Glomerular endothelial cell (primary cell): ENCODE measurements at places on chromosomes 5 and 9.

DNA sequence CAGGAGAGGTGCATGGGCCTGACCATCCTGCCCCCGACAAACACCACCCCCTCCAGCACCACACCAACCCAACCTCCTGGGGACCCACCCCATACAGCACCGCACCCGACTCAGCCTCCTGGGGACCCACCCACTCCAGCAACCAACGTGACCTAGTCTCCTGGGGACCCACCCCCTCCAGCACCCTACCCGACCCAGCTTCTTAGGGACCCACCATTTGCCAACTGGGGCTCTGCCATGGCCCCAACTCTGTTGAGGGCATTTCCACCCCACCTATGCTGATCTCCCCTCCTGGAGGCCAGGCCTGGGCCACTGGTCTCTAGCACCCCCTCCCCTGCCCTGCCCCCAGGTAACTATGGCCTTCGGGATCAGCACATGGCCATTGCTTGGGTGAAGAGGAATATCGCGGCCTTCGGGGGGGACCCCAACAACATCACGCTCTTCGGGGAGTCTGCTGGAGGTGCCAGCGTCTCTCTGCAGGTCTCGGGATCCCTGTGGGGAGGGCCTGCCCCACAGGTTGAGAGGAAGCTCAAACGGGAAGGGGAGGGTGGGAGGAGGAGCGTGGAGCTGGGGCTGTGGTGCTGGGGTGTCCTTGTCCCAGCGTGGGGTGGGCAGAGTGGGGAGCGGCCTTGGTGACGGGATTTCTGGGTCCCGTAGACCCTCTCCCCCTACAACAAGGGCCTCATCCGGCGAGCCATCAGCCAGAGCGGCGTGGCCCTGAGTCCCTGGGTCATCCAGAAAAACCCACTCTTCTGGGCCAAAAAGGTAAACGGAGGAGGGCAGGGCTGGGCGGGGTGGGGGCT, 4.6 kb downstream of the CEL start:
- no peak for DNase-seq

GRCh38 chr5:143781993-143782520, 29.9 kb upstream of the HMHB1 start:
- DNase-seq, result no peak

- DNase-seq, result no peak
Observed at GRCh38 chr9:134575901-134576176, 65.8 kb upstream of the COL5A1 start.

DNA sequence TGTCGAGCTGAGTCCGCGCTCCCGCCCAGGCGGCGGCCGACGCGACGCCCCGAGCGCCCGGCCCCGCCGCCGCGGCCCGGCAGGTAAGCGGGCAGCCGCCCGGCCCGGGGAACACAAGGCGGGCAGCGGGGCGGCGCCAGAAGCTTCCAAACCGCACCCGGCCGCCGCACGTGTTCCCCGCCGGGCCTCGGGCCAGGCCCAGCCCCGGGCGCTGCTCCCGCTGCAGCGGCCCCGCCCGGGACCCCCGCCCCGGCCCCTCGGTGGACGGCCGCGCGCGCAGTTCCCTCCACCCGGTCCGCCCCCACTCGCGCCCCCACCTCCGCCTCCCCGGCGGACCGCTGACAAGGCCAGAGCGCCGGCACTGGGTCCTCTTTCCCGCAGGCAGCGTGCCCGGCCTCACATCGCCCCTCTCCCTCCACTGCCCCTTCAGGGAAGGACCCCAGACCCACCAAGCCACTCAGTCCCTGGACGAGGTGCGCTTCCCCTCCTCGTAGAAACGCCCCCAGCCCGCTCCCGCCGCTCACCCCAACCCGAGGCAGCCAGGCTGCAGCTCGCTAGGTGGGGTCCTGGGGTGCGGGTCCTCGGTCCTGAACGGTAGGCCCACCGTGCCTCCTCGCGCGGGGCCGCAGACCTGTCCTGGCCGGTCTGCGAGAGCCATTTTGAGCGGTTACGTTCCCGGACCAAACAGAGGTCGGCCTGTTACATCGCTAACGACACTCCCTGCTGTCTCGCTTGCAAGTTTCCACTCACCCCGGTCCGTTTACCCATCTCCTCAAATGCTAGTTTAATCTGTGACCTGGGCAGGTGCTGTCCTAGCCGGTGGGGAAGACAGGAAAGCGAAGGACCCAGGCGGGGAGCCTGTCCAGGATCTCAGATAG, 475 bp downstream of the WDR5 start:
- DNase-seq, result no peak

- no peak for DNase-seq
Observed at GRCh38 chr9:5453004-5453403, 2.7 kb downstream of the CD274 start.

GRCh38 chr9:105711867-105712266, 17.5 kb downstream of the TMEM38B start:
- DNase-seq, result no peak

DNA sequence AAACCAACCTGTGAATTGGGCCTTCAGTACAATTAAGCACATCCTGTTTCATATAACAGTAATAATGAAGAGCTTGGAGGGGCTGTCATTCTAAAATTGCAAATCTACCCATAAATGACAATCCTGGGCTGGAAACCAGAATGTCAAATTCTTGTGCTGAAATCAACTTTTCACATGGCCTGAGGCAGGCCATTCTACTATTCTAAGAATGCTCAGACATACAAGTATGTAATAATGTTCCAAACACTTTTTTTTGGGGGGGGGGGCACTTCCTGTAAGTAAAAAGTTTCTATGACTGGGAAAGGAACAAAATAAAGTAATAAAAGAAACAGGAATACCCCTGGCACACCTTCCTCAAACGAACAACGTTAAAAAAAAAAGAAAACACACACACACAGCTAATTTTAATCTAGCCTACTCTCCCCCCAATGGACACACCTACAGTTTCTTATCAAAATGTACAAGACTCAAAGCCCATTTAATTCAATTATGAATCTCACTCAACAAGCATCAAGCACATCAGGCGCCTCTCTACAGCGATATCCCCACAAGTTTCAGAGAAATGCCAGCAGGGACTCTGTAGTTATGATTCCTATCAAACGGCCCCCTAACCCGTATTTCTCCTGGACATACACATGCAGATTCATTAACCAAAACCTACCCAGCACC, 1.4 kb downstream of the ETF1 start:
- no peak for DNase-seq

GRCh38 chr9:81499594-81499993, 189.8 kb downstream of the TLE1 start:
- DNase-seq, result no peak

DNA sequence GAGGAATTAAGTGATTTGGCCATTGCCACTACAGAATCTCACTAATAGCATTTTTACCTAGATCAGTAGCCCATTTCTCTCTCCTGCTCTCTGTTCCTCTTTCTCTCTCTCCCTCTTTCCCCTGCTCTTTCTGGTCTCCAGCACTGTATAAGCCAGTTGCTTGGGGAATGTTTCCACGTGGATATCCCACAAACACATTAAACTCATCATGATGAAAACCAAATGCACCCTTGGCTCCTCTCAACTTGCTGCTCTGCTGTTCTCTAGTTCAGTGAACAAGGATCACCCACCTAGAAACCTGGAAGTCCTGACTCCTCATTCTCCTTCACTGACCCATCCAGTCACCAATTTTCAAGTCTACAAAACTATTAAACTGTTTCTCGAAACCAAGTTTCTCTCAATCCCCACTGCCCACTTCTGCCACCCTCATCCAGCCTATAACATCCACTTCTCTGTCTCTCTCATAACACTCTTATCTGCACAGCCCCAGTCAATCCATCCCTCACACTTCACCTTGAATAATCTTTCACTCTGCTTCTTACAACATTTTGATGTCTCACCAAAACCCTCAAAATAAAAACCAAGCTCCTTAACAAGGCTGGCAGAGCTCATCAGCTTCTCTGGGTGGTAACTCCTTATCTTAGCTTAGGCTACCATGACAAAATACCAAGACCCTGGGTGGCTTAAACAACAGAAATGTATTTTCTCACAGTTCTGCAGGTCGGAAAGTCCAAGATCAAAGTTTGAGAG, 79.3 kb downstream of the ARL15 start:
- no peak for DNase-seq

DNA sequence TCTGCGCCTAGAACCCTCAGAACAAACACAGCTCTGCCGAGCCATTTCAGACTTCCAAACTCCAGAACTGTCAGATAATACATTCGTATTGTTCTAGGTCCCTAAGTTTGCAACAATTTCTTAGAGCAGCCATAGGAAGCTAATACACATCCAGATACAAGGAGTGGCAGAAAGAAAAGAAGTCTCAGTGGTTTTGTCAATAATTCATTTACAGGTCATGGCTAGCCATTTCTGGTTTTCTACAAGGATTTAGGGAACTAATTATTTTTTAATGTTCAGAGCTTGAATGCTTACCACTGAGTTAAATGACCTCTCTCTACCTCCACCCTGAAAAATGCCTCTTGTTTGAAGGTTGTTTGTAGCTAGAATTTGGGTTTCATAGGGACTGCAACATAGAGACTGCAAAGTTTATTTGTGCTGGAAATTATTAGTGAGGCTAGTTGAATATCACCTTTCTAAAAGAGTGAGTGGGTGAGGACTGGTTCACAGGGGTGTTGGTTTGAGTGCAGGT, 15.5 kb upstream of the ERMP1 start:
- DNase-seq, result no peak

DNA sequence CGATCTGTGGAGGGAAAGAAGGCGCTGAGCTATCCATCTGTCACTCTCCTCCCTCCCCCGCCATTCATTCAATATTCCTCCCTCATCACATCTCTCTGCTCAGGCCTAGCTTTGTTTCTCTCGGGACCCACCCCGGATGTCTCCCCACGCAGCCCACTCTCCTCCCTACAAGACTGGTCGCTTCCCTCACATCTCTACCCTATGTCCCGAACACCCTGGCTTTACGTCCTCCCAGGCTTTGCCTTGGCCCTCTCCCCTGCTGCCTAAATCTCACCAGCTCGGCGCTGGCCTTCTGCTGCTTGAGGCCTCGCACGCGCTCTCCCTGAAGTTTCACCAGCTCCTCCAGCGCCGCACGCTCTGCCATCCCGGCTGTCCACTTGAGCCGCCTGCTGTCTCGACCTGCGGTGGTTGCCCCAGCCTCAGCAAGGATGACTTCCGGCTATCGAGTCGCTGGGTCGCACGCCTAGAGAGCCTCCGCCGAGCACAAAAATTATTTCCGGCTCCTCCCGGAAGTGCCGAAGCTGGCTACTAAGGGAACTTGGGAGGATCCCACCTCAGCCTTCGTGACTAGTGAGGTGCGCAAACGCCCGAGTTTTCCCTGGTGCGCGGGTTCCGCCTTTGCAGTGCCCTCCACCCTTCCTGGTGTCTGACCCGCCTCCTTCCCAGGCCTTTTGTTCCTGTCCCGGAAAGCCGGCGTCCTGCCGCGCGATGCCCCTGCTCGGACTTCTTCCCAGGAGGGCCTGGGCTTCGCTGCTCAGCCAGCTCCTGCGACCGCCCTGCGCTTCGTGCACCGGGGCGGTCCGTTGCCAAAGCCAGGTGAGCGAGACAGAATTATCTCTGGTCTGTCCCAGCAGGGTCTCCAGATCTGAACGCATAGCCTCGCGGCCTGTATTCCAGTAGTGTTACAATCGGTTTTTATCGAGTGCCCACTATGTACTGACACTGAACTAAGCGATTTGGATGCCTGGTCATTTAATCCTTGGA, at the start of the genes HARS1 and HARS2:
Gene HARS1, minus strand, starts transcription at position 430 of the 984 bp plus-strand sequence. Its CDS starts 66 bp downstream, at position 364.
Gene HARS2, plus strand, starts transcription at position 515 of the 984 bp plus-strand sequence. Its CDS starts 194 bp downstream, at position 709.
- DNase-seq, result peak; percentile 74
